Suppressor macrophage treated with lipopolysaccharide for 1 hour (primary cell): ENCODE measurements at places on chromosomes 4 and X.

DNA sequence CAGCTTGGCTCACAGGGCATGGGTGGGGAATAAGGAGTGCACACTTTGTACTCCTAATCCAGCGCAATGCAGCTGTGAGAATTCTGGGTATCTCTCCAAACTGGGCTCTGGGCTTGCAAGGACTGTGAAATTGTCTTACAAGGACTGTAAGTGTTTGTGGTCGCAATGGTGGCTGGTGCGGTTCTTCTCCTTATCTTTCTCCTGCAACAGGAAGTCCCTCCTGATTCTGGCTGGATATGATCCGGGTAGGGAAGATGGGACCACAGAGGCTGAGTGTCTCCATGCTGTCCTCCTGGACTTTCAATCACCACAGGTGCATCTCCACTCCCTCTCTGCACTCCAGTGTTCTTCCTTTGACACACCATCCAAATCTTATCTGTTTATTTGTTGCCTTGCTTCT is 55.7 kb upstream of the GYPE start:
- DNase-seq, result no peak

GRCh38 chrX:139751053-139751452 is 43.1 kb upstream of the MCF2 start:
- DNase-seq, result no peak

DNA sequence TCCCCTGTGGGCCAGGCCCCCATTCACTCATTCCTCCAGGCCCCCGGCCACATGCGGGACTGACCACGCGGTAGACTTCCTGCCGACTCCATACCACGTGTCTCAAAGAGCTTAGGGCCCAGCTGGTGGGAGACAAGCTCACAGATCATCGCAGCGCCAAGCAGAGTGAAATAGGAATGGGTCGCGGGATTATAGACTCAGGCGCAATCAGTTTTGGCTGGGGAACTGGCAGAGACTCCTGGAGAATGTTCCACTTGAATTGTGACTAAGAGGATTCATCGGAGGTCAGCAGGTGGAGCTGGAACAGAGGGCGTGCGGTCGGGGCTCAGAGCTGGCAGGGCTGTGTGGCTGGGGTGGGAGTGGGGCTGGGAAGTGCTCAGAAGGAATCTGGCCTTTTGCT is 15.6 kb downstream of the ATP2B3 start:
- DNase-seq, result no peak

DNA sequence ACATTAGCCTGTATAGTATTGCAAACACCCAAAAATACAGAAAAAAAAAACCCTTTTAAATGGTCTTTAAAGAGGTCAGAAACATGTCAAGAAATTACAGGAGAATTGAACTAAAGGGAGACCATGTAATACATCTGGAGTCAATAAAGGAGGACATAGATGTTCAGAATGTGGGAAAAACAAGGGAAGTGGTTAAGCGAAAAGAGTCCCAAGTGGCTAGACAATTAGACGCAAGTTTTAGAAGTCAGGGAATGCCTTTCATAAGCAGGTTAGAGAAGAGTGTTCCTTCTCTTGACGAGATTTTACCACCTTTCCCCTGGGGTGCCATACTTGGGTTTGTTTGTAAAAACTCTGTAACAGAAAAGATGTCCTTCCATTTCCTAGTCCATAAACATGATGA is 7.8 kb downstream of the LNX1 start:
- no peak for DNase-seq

- peak; percentile 18 for DNase-seq
Observed at GRCh38 chrX:123822965-123823364, 36.9 kb upstream of the XIAP start.

DNA sequence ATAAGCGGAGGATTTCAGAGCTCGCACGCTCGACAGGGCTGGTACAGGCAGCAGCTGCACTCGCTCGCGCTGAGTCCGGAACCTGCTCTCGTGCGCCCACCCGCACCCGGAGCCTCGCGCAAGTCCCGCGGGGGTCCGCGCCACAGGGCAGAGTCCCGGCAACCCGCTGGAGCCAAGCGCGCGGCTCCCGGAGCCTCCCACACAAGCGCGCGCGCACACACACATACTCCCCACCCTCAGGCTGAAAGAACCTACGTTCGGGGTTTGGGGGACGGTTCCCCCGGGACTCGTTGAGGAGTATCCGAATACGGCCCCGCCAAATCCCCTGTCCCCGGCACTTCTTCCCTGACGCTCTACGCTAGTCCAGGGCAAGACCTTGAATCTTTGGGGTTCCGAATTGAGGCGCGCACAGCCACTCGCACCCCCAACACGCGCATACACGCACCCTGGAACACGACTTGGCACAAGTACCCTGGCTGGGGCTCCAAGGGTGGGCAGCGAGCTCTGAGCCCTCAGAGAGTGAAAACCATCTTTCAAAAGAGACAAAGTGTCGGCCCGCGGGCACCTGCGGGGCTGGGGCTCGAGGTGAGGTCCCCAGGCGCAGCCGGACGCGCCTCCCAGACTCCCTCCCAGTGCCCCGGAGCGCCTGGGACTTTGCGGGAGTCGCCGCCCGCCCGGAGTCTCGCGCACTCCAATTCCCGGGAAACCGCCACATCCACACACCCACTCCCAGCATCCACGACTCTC is 952 bp downstream of the ANOS1 start:
- DNase-seq, result no peak

DNA sequence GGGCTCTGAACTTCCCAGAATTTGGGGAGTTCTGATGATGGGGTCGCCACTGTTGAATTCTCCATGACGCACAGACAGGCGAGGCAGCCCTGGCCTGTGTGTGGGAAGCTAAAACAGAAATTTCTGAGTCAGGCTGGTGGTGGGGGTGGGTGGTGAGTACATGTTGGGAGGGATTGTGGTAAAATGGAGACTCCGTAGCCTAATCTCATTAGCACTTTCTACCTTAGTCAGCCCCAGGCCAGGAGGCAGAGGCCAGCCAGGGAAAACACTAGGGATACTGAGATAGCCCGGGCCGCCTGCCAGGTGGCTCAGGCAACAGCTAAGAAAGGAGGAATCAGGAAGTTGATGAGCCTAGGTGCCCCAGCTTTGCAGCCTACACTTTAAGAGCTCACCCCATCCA is 39.3 kb upstream of the NHSL2 start:
- no peak for DNase-seq

- no peak for DNase-seq
Observed at GRCh38 chr4:165982934-165983333, 109.9 kb downstream of the TLL1 start.

GRCh38 chr4:172584816-172585215 is 583.8 kb upstream of the GALNT7 start:
- no peak for DNase-seq

GRCh38 chr4:171629182-171629581 is 184.0 kb upstream of the GALNTL6 start:
- peak; percentile 14 for DNase-seq

GRCh38 chr4:107509615-107510014 is 210.4 kb downstream of the PAPSS1 start:
- no peak for DNase-seq

GRCh38 chr4:8164687-8165086 is 6.1 kb upstream of the ABLIM2 start:
- DNase-seq, result no peak

DNA sequence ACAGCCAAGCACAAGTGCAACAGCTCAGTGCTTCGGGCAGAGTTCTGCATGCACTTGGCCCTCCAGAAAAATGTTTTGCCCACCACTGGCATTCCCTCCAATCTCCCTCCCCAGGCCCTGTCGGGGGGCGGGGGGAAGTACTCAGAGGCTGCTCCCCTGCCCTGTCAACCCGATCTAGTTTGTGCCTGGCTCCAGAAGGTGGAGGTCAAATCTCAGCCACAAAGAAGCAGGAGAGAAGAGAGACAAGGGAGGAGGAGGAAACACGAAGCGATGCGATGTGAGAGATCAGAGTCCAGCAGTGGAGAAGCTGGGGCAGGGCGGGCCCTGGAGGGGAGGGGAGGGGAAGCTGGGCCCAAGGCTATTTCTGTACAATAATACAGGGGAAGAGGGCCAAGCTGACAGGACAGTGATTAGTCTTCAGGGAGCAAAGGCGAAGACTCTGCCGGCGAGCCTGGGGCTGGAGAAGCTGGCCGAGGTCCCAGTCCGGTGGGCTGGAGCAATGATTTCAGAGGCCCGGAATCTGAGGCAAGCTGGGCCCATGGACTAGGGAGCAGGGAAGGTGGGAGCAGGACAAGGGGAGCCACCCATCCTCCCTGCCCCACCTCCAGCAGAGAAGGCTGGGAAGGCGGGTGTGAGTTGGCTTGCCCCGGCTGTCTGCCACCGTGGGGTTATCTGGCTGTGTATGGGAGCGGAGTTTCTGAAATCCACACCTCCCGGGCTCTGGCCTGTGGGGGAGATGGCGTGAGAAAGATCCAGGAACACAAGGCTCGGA is 167.1 kb downstream of the EFNB1 start:
- DNase-seq, result no peak

- no peak for DNase-seq
Observed at GRCh38 chr4:39937683-39938268, 39.9 kb downstream of the PDS5A start.

GRCh38 chrX:15177316-15177715 is 92.6 kb downstream of the ASB9 start:
- no peak for DNase-seq

DNA sequence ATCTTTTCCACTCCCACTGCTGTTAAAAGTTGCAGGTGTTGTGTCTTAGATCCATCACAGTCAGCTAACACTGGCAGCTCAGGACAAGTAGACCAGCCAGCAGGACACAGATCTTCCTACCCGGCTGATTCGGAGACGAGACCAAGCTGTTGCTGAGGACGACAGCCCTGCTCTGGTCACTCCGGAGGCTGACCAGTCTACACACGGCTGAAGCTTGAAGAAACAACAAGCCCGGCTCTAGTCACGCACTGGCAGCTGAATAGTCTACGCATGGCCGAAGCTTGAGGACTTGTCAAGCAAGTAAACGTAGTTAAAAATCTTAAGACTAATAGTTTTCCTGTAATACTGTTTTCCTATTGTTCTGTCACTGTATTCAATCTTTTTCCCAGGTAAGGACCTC is 1.8 kb downstream of the ACOX3 start:
- DNase-seq, result no peak

- no peak for DNase-seq
Observed at GRCh38 chrX:15601932-15602331, 1.2 kb upstream of the ACE2 start.

DNA sequence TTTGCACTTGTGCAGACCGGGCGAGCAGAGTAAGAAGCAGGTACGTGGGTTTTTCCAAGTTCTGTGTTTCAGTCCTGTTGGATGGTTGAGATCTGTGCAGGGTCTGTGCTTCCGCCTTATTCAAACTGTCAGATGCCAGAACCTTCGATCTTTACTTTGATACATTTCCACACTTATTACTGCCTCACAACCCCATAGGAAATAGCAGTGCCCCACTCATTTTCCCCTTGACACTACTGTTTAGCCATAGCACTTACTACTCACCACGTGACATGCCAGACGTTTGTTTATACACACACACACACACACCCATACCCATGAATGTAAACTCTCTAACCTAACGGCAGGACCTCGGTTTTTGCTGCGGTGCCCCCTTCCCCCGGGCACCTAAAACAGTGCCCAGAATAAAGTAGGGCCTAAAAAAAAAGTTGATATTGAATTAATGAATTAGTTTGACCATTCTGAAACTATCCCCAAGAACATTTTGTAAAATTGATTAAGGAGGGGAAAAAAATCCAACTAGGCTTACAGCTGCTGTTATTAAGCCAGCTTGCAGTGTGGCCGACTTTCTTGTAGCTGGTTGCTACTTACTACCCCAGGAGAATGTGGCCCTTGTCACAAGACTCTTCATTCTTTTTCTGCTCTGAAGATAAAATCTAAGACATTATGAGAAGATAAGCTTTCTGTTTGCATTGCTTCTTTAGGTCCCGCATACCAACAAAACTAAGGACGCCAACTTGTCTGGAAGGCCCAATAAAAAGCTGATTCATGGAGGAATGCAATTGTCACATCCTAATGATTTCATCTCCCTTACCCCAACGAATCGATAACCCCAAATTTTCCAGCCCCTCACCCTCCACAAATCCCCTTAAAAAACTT is 704 bp upstream of the SEPSECS start:
- peak; percentile 7 for DNase-seq

GRCh38 chr4:75069493-75070074 is 136.7 kb downstream of the PARM1 start:
- DNase-seq, result no peak

GRCh38 chrX:100883654-100884053 is 9.5 kb upstream of the NOX1 start:
- no peak for DNase-seq

GRCh38 chrX:72705814-72706213 is 8.3 kb downstream of the PHKA1 start:
- no peak for DNase-seq

DNA sequence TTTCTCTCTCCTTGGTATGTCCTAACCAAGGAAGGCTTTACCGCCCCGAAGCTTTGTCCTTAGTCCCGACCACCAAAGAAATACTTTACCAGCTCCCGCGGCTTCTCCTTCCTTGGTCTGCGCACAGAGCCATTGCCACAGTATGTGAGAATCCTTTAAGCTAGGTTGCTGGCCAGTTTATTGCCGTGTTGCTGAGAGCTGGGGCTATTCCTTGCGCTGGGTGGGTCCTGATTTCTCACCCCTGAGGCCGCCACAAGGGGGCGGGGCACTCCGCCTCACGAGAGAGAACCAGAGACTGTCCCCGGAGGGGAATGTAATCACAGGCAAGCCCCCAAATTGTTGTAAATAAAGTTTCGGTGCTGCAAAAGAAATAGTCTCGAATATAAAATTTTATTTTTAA is 331.0 kb upstream of the PCDH10 start:
- no peak for DNase-seq

GRCh38 chr4:52822583-52822971 is 39.5 kb upstream of the RASL11B start:
- no peak for DNase-seq

DNA sequence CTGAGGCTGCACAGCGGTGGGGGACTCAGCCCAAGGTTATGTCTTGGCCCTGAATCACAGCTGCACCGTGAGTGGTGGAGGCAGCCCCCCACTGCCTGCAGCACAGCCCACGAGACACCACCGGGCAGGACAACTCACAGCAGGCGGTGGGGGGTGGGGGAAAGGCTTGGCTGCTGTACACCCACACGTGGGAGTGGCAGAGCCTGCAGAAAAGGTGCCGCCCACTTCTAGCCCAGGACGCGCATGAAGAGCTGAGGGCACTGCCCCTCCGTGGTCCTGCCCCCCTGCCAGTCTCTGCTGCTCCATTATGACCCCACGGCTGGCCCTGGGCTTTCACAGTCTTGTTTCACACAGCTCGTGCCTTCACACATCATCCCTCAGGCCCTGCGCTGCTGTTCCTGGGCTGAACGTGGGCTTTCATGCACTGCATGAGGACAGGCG is 40.8 kb downstream of the FGFRL1 start:
- DNase-seq, result no peak
